Activated T-helper 1 cell treated with anti-CD3 and anti-CD28 coated beads, Interleukin-2, amount 50 U/mL, for 16 hours (primary cell): ENCODE measurements at places on chromosomes 11 and 22.

DNA sequence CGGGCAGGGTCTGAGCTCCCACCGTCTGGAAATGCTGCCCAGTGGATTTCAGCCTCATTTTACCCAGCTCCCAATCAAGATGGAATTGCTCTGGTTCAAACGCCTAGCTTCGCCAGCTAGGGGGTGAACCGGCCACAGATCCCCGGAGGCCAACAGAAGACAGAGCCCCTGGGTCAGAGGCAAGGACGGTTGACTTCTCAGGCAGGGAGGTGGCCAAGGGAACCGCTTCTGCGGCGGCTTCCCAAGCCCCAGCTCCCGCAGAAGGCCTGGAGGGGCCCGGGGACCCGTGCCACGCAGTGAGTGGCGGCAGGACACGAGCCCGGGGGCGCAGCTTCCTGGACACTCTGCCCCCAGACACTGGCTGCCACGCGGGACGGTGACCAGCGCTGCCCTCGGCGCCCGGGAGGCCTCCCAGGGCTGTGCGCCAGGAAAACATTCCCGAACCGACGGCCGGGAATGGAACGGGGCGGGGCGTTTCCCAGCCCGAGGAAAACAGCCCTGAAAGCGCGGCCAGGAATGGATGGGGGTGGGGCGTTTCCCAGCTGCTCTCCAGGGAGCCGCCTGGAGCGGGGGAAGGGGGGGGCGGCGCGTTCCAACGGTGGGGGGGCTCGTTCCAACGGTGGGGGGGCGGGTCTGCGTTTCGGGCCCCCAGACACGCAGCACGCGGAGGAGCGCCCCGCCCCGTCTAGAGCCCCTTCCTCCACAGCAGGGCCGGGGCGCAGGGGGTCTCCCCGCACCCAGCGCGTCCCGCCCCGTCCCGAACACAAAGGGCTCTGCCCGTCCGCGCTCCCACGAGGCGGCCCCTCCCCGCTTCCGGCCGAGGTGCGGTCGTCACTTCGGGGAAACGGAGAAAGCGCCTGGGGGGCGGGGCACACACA, 13.5 kb upstream of the B4GALNT4 start:
- peak; percentile 80 for DNase-seq

GRCh38 chr11:134513585-134514120, 101.6 kb upstream of the B3GAT1 start:
- no peak for DNase-seq

DNA sequence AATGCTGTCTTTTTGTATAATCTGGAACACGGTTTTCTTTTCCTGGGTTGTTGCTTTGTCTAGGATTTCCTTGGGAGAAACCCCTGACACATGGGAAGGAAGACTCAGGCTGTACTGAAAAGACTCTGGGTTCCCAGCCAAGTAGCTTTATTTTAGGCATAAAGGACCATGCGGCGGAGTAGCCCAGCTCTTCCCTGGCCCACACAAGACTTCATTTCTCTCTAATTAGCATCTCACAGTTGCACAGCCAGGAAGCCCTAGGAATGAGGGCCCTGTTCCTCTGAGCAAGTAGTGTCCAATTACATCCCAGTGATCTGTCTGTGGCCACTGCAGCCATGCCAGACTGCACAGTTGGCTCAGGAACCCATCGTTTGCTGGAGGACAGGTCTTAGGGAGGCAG, 319.5 kb downstream of the TENM4 start:
- no peak for DNase-seq

- DNase-seq = no peak
These were observed 22.1 kb upstream of the MGAT3 start for GRCh38 chr22:39434721-39435120.

DNA sequence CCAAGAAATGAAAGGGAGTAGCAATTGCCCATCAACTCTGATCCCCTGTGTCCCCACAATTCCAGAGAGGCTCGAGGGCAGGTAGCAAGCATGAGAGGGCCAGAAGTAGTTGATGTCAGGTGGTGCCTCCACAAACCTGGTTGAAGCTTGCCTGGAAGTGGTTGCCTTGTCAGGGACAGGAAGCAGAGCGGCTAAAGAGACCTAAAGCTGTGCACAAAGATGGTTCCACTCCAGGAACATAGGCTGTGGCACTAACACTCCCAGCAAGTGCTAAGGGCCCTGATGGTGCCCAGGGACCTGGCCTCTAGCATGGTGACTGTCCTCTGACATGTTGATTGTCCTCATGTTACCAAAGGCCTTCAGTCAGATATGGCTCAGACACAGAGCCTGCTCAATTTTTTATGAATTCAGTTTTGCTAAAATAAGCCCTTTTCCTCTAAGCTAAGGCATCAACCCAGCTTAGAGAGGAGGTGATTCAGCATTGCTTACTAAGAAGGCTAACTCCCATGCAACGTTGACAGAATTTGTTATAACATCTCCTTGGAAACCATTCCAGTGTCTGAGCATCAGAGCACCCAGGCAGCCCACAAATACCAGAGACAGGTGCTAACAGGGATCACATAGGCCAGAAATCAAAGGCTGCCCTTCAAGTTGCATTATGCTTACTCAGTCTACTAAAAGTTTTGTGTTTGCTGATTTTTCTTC, 196.3 kb upstream of the ARHGAP20 start:
- DNase-seq = no peak

DNA sequence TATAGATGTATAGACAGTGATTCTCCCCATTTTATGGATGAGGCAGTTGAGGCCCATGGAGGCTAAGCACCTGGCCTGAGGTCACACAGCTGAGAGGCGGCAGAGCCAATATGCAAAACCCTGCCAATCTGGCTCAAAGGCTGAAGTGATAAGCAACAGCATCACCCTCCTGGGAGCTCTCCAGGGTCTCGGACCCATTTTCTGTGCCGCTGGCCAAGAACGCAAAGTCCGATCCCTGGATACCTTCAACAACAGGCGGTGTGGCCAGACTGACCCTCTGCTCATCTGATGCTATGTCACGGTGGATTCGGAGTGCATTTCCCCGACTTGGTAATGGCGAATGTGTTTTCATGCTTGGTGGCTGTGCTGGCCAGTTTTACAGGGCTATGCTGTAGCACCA, 595.0 kb downstream of the TBC1D22A start:
- DNase-seq = no peak

DNA sequence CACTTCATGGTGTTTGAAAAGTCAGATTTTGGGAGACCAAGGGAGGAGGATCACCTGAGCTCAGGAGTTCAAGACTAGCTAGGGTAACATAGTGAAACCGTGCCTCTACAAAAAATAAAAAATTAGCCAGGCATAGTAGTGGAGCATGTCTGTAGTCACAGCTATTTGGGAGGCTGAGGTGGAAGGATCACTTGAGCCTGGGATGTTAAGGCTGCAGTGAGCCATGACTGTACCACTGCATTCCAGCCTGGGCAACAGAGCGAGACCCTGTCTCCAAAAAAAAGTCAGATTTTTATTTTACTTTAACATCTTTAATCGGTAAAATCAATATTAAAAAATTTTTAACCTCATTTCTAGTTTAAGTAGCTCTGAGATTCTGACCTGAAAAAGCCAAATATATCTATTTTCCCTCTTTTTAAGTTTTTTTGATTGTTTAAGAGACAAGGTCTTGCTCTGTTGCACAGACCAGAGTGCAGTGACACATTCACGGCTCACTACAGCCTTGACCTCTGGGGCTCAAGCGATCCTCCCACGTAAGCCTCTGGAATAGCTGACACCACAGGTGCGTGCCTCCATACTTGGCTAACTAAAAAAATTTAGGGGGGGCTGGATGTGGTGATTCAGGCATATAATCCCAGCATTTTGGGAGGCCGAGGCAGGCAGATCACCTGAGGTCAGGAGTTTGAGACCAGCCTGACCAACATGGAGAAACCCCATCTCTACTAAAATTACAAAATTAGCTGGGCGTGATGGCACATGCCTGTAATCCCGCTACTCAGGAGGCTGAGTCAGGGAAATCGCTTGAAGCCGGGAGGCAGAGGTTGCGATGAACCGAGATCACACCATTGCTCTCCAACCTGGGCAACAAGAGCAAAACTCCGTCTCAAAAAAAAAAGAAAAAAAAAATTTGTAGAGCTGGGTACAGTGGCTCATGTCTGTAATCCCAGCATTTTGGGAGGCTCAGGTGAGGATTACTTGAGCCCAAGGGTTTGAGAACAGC, 48.4 kb downstream of the SFI1 start:
- DNase-seq = no peak

DNA sequence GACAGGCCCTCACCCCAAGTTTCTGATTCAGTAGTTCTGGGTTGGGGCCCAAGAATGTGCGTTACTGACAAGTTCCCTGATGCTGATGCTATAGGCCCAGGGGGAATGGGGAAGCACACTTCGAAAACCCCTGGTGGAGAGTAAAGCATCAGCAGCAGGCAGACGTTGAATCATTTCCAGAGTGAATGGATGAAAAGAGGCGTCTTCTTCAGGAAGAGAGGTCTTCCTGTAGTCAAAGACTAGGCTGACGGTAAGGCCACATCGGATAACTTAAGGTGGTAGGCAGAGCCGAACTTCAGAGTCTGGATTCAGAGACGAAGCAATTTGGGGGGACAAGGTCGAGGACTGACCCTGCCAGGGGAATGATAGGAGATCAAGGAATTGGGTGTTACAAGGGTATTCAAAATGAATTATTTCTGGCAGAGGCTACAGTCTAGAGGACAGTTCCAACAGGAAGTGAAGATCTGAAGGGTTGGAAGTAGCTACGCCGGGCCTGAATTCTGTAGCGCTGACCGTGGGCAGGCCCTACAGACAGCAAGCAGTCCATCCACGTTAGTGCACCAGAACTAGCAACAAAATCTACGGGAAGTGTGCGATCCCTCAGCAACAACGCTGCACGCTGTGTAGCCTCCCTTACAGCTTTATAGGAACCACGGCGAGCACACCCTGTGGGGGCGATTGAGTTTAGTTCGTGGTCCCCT, 862 bp upstream of the CENATAC start:
- DNase-seq = no peak

DNA sequence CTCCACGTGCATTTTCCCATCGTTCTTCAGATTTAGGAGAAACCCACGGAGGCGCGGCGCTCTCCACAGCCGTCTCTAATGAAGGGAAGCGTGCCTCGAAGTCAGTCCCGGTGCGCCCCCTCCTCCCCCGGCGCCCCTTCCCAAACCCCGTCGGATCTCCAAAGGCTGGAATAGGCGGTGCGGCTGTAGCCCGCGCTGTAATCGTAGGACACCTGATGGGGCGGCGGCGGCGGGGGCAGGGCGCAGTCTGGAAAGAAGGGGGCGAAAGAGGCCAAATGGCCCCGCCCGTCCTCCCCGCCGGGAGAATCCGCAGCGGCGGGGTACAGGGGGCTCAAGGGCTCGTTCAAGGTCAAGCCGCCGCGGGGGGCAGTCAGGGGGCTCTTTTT, 1.3 kb downstream of the FAM181B start:
- DNase-seq = no peak

GRCh38 chr22:43720716-43721115, 91.4 kb downstream of the EFCAB6 start:
- DNase-seq = no peak

DNA sequence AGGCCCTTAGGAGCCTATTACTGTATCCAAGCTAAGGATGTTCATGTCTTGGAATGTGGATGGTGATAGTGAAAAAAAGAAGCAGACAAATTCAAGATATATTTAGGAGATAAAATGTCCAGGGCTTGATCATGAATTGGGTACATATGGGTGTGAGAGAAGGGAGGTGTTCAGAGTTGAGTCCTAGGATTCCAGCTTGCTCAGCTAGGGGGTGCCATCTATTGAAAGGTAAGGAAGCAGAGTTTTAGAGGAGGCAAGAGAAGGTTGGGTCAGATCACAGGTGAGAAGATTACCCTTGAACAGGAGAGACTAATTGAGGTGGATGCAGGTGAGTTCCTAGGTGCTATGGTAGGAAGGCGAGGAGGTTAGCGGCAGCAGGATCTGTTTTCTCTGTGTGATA, 60.5 kb downstream of the GRAMD1B start:
- DNase-seq = no peak
